Left renal pelvis (tissue), 4 donors: ENCODE measurements at places on chromosomes 4 and X. TPM values are rescaled to one million over a fixed set of nuclear protein-coding genes. Genes with fewer than 3 reads are reported as not detected.

DNA sequence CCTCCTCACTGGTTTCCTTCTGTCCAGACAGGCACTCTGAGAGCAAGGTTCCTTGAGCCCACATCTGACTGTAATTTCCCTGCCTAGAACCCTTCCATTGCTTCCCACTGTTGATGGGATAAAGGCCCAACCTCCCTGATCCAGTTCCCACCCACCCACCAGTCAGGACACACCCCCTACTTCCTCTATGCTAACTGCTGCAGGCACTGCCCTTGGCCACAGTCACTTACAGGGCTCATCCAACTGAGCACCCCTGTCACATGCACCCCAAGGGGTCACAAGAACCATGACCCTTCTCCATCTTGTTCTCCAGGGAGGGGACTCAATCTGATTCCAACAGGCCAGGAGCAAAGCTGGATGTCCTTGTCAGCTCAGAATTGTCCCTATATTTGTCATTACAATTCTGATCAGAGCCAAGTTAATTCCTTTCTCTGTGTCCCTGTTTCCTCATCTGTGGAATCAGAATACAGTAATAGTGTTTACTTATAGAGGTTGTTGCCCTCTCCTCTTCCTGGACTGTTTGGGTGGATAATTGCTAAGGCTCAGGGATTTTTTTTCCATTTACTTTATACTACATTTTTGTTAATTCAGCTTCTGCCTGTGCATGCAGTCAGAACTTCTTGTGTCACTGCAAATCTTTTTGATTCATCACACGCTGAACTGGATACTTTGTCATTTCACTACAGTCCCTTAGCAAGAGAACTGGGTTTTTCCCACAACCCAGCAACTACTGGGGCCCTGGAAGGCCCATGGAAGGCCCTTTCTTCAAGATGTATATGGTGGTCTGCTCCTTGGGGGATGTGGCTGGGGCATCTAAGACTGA is 105.6 kb upstream of the MAMLD1 start:
- DNase-seq: no peak

DNA sequence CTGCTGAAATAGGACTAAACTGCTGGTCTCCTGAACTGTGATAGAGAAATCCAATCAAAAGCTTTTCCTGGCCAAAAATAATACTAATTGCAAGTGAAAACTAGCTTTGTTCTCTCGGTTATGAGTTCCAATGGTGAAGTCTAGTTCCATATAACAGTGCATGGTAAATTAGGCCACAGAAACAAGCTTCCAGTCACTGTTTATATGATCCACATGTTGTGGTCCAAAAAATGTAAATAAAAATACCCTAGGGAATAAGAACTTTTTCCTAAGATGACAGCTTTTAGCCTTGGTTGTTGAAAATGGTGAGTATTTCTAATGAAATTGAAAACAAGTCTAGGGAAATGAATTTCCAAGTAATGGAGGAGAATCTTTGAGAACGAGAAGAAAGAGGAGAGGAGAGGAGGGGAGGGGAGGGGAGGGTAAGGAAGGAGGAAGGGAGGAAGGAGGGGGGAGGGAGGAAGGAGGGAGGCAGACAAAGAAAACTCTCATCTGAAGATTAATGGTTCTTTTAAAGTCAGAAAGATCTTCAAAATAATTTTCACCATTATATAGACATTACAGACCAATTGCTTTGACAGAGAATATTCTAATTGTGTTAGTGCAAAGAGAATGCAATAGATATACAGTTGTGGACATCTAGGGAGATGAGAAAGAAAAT is 26.1 kb downstream of the PALLD start:
- DNase-seq: no peak

- no peak for DNase-seq
Observed at GRCh38 chr4:56360071-56360470, 27.2 kb downstream of the AASDH start.

GRCh38 chr4:48620093-48620492 is 130.0 kb downstream of the ZAR1 start:
- DNase-seq: no peak

DNA sequence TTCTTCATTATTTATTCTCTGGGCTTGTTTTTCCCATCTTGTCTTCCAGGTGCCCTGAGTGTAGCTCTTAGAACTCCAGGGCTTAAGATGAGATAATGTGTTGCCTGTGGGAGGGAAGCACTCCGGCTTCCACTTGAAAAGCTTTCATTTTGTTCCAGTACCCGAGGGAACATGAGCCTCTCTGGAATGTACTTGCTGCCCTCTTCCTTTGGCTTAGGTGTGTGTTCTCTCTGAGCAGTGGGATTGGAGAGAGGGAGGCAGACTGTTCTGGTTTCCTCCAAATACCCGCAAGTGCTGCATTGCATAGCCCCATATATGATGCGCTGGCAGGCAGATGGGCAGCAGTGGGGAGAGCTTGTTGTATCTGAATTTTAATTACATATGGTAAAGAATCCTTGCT is 861 bp upstream of the DTHD1 start:
- no peak for DNase-seq

GRCh38 chr4:94590493-94590892 is 138.8 kb downstream of the PDLIM5 start:
- no peak for DNase-seq

DNA sequence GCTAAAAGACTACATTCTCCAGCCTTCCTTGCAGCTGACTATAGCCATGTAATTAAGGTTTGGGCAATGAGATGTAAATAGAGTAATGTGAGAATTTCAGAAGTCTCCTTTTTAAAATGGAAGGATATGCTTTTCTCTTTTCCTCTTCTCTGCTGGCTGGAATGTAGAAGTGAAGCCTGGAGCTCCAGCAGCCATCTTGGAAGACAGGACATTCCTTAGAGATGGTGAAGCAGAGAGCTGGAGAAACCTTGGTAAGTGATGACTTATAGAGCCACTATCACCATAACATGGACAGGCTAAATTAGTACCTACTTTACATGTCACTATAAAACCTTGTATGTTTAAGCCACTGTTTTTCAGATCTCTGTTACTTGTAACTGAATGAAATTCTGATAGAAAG is 48.0 kb downstream of the RASL11B start:
- DNase-seq: no peak

DNA sequence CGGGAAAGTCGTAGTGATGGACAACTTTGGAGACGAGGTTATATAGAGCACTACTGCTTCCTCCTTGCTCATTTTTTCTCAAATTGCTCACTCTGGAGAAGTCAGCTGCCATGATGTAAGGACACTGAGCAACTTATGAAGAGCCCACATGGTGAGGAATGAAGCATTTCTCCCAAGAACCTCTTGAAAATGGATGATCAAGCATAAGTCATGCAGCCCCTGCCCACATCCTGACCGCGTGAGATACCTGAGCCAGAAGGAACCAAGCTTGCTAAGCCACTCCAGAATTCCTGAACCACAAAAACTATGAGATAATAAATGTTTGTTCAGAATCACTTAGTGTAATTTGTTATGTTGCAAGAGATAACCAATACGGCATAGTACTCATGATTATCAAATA is 42.8 kb downstream of the PDE5A start:
- no peak for DNase-seq

DNA sequence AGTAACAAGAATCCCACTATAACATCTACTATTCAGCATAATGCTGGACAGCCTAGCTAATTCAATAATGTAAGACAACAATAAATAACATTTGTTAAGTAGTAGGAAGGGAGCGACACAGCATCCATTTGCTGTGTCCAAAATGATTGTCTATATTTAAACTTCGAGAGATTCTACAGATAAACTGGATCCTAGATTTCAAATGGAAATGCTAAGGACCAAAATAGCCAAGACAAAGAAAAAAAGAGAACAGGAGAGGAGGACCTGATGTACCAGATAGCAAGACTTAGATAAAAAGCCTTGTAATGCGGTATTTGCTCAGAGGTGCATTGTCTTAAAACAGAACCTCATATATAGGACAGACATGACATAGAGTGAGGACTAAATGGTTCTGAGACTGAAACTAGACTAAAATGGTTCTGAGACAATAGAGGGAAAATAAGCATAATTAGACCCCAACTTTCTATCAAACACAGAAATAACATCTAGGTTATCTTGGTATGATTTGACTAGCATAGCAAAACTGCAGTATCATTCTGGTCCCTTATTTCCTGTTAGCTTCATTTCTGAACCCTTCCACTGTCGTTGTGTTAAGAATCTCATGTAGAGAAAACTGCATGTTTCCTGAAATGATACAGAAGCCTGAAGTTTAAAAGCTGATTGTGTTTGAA is 3.8 kb downstream of the HPGDS start:
- no peak for DNase-seq

DNA sequence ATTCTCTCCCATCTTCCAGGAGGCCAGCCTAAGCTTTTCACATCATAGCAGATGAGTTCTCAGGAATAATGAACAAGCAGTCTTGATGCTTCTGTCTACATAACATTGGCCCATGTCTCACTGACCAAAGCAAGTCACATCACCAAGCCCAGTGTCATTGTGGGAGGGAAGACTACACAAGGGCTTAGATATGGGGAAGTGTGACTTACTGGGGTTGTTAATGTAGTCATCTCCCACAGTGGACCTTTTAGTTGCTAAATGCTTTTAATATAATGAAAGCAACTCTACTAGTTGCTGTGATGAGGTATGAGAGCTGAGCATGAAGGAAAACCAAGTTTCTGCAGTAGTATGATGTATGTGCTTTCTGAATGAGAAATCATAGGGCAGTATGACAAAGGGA is 40.5 kb downstream of the TSPAN7 start:
- no peak for DNase-seq

DNA sequence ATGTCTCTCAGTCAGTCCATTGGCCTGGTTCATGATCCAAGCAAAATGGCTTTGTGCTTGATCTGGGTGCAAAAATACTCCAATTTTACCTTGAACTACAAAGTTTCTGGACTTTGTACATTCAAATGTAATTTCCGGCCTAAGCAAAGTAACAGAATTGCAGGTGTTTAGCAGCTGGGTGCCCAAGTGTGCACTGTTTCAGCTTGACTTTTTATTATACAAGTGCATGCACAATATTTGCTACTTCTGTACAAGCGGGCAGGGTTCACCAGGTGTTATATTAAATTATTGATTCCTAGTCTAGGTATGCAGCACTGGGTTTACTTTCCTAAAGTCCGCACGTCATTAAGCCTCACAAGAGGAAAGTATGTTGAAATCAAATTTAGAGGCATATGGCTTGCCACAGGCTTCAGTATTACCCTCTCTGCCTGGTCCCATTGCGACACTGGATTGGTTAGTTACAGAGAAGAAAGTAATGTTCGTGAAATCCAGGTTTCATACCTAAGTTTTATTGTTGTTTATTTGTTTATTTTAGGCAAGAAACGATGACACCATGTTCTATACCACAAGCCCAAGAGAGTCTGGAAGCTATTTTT is 376.9 kb upstream of the CTSO start:
- DNase-seq: no peak

- no peak for DNase-seq
Observed at GRCh38 chrX:13955095-13955647, 74.5 kb downstream of the GEMIN8 start.

DNA sequence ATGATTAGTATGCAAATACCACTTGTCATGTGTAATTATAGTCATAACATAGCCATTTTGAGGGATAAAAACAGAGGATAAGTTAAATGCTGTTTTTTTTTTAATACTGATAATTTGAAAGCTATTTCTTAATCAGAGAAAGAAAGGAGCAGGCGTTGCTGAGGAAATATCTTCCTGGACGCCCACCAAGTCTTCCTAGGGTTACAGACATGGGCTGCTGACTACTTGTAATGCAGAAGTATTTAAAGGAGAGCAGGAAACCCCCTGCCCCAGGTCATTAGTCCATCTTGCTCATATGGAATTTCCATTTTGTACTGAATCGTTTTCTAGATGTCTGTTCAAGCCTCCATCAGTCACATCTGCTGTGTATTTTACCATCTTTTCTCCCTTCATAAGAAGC is 176.2 kb downstream of the ADGRL3 start:
- no peak for DNase-seq

DNA sequence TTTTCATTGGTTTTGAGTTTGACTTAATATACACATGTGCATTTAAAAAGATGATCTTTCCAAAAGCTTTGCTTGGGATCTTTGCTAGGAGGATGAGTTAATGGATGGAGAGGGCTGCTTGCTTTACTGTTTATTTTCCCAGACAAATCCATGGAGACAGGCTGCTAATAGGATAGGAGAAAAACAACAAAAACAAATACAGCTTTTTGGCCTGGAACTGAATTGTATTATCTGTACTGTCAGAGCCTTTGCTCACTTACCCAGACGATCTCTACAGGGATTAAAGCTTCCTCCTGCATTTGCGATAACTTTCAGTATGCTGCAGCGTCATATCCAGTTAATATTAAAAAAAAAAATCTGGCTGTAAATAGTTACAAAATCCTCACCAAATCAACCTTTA is 190.8 kb upstream of the NUDT6 start:
- no peak for DNase-seq

GRCh38 chrX:16700734-16701133 is 11.7 kb downstream of the CTPS2 start:
- DNase-seq: no peak

APOO gene
- polyA plus RNA-seq: 43.9 TPM

F8A2 gene
- not detected for polyA plus RNA-seq

GPR143 gene
- polyA plus RNA-seq: 10.5 TPM

PIGA gene
- polyA plus RNA-seq: 19.4 TPM
